ENCODE measurements at places on chromosomes 11 and 22.

DNA sequence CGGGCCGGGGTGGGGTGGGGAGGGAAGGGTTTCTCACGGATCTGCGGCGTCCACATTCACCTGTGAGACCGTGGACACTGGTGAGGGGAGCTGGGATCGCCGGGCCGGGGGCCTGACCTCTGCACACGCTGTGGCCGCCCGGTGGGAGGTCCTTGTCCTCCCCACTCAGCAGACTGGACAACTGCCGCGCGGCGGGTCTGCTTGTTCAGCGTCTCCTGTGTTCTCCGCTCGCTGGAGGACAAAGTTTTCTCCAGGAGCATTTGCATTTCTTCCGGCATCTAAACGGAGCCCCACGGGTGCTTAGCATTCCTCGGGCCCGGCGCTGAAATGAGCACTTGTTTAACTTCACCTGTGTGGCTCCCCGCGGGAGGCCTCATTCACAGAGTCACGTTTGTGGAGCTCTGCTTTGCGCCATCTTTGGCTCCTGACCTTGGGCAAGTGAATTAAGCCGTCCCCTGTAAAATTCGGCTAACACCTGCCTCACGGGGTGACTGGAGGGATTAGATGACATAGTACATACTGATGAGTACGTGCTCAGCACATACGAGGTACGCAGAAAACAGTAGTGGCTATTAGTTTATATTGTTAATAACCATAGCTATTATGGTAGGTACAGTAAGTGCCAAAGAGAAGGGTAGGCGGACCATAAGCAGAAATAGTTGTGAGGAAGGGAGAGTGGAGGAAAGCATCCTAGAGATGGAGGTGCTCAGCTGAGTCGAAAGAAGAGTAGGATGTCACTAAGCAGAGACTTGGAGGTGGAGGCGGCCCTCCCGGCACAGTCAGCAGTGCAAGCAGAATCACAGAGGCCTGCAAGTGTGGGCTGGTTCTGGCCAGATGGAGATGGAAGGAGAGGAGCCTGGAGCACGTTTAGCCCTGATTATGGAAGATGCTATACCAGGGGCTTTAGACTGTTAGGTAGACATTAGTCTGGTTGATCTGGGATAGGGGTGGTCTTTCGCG is 885 bp downstream of the TRMU start:
- DNase-seq: no peak

GRCh38 chr11:22536071-22536470 is 89.6 kb downstream of the FANCF start:
- DNase-seq: no peak

DNA sequence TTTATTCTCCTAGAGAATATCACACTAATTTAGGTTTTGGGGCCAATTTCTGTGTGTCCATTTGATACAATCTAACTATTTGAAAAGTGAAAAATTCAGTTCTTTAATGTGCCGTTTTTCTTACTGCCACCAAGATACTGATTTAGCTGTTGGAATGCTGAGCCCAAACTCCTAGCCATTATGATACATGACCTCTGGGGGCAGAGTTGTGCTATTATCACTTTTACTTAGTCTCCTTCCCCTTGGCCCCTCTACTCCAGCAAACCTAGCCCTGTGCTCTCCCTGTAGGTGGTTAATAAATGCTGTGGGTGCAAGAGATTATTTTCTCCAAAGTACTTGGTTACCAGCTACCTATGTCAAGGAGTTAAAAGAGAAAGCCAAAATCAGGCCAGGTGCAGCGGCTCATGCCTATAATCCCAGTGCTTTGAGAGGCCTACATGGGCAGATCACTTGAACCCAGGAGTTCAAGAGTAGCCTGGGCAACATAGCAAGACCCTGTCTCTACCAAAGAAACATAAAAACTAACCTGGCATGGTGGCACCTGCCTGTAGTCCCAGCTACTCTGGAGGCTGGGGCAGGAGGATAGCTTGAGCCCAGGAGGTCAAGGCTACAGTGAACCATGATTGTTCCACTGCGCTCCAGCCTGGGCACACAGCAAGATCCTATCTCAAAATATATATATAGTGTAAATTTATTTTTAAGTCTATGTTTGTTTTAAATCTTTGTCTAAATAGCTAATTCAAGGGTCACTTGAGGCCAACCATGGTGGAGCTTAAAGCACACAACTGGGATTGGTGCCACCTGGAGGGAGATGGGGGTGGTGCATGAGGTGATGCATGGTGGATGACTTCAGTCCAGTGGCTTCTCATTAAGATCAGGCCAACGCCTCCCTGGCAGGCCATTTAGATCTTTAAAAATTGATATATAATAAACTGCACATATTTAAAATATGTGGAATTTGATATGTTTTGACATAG is 193.2 kb upstream of the PLET1 start:
- DNase-seq: no peak

DNA sequence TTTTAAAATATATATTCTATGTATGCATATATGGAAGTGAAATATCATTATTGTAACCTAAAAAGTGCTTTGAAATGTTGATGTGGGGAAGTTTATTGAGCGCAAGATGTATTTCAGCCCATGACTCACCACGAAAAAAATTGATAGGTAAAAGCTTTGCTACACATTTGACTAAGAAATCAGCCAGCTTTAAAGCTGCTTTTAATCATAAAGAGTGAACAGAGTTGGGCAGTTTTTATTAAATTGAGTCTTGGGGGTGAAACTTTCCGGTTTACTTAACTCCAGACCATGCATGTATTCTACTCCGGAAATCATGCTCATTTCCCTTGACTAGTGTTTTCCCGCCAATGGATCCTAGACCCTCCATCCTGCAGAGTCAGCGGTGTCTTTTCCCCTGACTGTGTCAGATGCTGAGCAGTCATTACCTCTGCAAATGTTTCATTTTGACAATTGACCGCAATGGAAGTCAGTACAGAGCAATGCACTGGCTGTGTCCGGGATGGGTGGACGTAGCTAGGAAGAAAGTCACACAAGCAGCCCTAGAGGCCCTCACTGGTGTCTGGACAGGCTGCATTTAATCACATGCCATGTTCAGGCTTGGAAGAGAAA is 47.2 kb upstream of the MPEG1 start:
- DNase-seq: no peak

DNA sequence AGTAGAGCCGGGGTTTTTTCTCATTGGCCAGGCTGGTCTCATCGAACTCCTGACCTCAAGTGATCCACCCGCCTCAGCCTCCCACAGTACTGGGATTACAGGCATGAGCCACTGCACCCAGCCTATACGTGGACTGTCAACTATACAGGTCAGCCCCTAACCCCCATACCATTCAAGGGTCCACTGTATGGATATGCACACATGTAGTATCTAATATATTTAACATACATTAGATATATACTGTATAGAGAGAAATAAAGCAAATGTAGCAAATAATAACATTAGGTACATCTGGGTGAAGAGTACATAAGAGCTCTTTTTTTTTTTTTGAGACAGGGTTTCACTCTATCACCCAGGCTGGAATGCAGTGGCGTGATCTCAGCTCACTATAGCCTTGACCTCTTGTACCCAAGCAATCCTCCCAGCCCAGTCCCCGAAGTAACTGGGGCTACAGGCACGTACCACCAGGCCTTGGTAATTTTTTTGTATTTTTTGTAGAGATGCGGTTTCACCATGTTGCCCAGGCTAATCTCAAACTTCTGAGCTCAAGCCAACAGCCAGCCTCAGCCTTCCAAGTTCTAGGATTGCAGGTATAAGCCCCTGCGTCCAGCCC is 1.5 kb upstream of the ATP5MGL start:
- DNase-seq: no peak

DNA sequence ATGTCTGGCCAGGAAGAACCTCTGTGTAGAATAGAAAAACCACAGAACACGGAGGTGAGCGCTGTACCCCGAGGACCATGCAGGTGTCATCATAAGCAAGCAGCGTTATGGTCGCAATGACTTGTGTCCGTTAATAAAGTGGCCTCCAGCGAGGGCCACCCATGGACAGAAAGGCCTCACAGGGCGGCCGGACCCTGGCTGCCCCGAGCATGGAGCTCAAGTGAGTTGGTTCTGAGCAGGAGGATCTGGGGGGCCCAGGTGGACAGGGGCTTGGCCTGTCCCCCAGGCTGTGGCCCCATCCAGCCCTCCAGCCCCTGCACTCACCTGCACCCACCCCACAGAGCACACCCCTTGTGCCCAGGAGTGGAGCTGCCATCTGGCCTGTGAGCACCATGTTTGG is 133.8 kb downstream of the BRD1 start:
- DNase-seq: no peak

GRCh38 chr11:112735470-112735869 is 225.8 kb upstream of the NCAM1 start:
- DNase-seq: no peak

DNA sequence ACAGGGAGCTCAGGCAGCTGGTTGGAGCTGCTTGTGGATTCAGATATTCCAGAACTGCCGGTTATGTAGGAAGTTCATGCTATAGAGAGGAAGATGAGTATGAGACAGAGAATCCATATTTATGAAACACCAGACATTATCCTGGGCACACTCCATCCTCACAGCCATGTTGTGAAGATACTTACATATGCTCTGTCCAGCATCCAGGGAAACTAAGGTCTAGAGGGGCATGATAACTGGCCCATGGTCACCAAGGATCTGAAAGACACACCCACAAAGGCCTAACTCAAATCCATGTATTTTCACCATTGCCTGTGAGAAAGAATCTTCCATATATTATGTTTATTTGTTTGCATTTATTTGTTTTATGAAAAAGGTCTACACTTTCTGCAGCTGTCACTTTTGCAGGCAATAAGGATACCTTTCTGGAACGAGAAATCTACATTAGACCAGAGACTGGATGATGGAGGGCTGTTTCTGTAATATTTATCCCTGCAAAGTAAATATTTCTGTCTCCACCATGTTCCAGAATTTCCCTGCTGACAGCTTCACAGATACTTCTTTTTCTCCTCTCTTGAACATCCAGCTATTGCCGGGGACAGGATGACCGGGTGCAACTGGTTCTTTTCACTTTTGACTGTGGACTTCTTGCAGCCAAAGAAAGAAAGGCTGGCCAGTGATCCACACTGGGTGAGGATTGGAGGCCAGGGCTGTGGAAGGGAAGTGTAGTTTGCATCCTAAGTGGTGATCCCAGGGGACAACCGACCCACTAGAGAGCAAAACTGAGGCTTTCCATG is 145.9 kb upstream of the NAV2 start:
- no peak for DNase-seq

DNA sequence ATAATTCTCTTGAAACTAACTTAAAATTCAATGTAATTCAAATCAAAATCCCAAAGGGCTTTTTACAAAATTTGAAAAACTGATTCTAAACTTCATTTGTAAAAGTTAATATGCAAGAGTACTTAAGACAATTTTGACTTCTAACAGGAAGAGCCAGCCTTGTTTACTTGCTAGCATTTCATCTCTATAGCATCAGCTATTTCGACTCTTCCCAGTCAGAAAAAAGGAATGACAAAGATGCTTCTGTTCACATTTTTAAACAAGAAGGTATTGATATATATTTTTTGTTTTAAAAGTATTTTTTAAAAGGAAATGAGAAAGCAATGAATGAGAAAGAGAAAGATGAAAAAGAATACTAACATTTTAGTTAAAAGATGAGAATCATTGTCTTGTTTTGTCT is 16.4 kb downstream of the SLN start:
- no peak for DNase-seq

GRCh38 chr22:28105413-28105812 is 186.4 kb upstream of the PITPNB start:
- DNase-seq: no peak

DNA sequence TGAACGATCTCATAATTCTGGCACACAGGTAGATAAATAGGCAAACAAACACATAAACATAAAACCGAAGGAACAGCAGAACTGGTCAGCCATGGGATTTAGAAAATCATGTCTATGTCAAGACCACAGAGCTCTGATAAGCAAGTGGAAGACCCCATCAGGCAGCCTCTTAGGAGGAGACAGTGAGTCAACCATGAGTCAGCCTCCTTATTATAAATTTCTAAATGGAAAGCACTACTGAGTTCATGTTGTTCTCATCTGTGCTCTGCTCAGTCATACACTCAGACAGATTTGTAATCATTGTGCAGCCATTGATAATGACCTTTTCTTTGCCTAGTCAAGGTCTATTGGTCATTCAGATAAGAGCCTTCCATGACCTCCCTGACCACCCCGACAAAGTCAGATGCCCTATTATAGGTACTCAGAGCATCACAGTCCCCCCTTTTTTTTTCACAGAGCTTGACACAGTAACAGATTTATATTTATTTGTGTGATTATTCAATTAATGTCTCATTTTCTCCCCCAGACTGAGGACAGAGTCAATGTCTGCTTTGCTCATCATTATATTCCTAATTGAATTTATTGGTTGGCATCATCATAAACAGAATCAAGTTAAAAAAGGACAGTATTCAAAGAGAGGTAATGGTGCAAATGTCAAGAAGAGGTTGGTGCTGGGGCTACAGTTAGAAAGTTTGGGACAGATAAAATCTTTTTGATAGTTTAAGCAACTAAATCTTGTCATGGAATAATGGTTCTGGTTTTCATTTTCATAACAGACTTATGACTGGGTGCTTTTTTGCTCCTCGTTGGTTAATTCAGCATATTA is 579.7 kb upstream of the CCDC90B start:
- DNase-seq: no peak

DNA sequence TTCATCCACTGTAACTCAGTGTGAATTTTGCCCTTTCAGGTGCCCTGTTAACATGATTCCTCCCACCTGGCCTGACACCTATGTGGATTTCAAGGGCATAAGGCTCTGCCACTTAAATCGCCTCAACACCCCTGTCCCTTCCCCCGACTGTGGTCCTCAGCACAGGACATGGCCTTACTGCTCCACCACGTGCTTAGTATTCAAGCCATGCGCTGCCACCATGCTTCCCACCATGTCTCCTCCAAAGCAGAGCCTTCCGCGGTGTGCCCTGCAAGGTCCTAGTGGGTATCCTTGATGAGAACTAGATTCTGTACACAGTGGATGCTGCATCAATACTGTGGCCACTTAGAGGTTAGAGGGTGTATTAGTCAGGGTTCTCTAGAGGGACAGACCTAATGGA is 51.9 kb downstream of the BUD13 start:
- DNase-seq: no peak

- DNase-seq: no peak
Observed at GRCh38 chr11:68256331-68256741, 15.4 kb downstream of the C11orf24 start.

GRCh38 chr11:133175103-133175502 is 357.2 kb downstream of the OPCML start:
- no peak for DNase-seq

- peak; percentile 55 for DNase-seq
Observed at GRCh38 chr11:118790357-118791110, 430 bp downstream of the DDX6 start.

- DNase-seq: no peak
Observed at GRCh38 chr11:10504490-10504889, 36.5 kb downstream of the RNF141 start.

Measured in NCI-H1930 (cell line).